ENCODE measurements at places on chromosomes 2 and 18.

- no peak for DNase-seq
Measured at GRCh38 chr2:149080099-149080498, 41.6 kb downstream of the LYPD6B start.

DNA sequence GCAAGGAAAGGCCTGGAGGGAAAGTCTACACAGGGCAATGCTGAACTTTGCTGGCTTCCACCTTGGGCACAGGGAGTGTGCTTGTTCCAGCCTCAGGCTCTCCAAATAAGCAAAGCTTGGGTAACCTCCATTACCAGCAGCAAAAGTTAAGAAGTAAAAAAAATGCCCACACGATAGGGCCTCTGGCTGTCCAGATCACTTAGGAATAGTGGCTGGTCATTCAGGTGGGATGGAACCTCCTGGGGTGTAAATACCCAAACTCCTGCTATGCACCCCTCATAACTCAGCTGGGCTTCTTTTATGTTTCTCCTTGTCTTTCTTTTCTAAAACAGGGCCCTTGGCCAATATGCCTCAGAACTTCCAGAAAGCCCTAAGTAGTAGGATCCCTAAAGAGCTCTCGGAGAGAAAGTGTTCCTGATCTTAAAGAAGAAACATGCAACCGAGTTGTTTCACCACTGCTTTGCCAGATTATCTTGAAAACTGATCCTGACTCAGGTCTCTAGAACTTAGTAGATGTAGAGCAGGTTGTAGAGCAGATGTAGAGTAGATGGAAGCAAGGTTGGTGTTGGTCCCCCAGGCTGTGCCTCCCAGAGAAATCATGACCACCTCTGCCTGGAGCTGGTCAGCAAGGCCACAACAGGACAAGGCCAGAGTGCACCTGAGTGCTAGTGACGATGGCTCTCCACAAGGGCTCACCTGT is 2.0 kb upstream of the OSR1 start:
- DNase-seq: no peak

DNA sequence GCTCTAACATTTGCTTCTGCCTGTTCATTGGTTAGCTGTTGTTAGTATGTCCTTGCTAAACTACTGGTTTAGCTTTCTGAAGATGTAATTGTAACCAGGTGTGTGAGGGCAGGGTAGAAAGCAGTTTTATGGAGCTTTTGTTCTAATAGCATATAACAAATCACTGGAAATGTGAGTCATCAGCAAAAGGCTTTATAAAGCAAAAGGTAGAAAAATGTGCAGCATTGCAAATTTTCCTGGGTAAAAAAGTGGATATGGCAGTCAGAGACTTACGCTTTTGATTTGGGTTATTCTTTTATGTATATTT is 85.3 kb downstream of the ZNF407 start:
- no peak for DNase-seq

DNA sequence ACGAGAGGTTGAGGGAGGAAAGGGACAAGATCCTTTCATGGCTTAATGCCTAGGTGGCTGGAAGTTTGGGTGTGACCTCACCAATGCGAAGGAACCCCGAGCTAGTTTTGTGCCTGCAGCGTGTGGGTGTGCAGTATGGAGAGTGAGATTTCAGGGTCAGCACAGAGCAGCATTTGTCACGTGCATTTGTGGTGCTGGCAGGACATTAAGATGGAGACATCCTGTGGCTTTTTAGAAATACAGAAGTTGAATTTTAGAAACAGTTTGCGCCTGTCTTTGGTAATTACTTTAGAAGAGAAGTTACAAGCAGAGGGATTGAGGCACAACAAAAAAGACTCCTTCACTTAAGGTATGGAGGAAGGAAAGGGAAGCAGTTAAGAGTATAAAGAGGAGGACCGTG is 258.2 kb upstream of the THUMPD2 start:
- no peak for DNase-seq

GRCh38 chr18:64850791-64851190 is 701.9 kb upstream of the LINC00305 start:
- no peak for DNase-seq

- DNase-seq: no peak
Measured at GRCh38 chr18:36398419-36398818, 100.9 kb downstream of the FHOD3 start.

All from T-helper 2 cell treated with Interferon-gamma antibody and Interleukin-4, amounts not matched to agents 5 μg/mL and 100 μg/mL, for 36 hours (primary cell).